Esophagus muscularis mucosa (tissue), 4 donors: ENCODE measurements at places on chromosomes 2 and 18. TPM values are rescaled to one million over a fixed set of nuclear protein-coding genes. Genes with fewer than 3 reads are reported as not detected.
A peak's percentile ranks its signal among the peaks of the same experiment; 100 is the strongest.

MC4R gene
- total RNA-seq, result 2.5 TPM

- no peak for DNase-seq
- no peak overlapping the region for H3K27ac ChIP-seq
- H3K36me3 ChIP-seq, result no peaks in the 10 kb centered on the region
- H3K27me3 ChIP-seq, result no peaks in the 10 kb centered on the region
Measured at GRCh38 chr18:34631093-34631966, 78.8 kb upstream of the DTNA start.

CXCR2 gene
- not detected for total RNA-seq

- no peak for DNase-seq
- no peaks in the 10 kb centered on the region for H3K36me3 ChIP-seq
- H3K27me3 ChIP-seq, result no peaks in the 10 kb centered on the region
Measured at GRCh38 chr18:32200766-32201165, 10.9 kb downstream of the MEP1B start.

- DNase-seq, result no peak
- H3K27ac ChIP-seq, result no peak overlapping the region
- no peaks in the 10 kb centered on the region for H3K27me3 ChIP-seq
- H3K4me3 ChIP-seq, result no peak overlapping the region
Measured at GRCh38 chr18:34458410-34458977, 233.8 kb upstream of the NOL4 start.

- peak; percentile 68 for DNase-seq
- H3K36me3 ChIP-seq, result no peaks in the 10 kb centered on the region
- H3K4me3 ChIP-seq, result no peak overlapping the region
- H3K27ac ChIP-seq, result no peak overlapping the region
- no peaks in the 10 kb centered on the region for H3K27me3 ChIP-seq
Measured at GRCh38 chr2:2901384-2902345, 476.0 kb downstream of the EIPR1 start.

CIB4 gene
- not detected for total RNA-seq
